ENCODE measurements at places on chromosomes 12 and 14.

DNA sequence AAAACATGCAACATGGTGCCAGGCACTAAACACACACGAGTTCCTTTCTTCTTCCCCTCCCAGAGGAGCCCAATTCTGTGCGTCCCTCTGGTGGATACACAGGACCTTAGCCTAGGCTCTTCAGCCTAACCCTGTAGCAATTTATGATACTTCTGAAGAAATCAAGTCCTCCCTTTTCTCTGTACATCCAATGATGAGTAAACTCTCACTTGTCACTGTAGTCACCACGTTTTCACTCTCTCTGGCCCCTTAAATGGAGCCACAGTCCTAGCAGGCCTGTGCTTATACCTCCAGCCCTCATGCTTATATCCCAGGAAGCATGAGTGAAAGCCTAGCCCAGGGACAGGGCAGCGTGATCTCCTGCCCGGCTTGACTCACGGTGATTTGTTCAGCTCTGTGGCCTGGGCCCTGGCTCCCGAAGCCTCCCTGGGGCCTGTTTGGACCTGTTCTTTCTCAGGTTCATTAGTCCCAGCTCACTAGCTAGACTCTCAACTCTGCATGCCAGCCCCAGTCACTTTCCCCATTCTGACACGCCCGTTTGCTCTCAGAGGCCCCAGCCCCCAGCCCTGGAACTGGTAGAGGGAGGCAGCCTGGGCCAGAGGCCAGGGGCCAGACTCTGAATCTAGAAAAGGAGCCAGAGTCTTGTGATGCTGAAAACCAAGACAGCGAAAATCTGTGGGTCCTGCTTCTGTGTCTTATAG, 24.1 kb upstream of the PLEKHG3 start:
- no peak for DNase-seq

DNA sequence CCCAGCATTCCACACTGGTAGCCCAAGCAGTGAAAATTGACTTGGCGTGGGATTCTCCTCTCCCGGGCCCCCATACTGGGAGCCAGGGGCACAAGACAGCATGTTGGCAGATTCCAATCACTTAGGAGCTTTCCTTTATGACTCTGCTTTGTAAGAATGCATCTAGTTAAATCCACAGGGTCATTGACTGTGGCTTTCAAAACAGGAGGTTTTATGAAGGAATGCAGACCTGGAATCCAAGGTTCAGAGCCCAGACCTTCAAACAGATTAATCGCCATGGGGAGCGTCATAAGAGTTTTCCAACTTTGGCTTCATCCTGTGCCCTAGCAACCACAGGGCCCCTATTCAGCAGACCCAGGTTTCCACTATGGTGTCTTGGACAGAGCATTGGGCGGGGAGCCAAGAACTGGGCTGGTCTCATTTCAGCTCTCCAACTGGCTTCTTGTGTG, 76.4 kb upstream of the RMST start:
- no peak for DNase-seq

GRCh38 chr14:105240811-105241576, 7.3 kb upstream of the BTBD6 start:
- DNase-seq, result no peak

GRCh38 chr14:75132382-75133086, 5.7 kb upstream of the NEK9 start:
- DNase-seq, result no peak

DNA sequence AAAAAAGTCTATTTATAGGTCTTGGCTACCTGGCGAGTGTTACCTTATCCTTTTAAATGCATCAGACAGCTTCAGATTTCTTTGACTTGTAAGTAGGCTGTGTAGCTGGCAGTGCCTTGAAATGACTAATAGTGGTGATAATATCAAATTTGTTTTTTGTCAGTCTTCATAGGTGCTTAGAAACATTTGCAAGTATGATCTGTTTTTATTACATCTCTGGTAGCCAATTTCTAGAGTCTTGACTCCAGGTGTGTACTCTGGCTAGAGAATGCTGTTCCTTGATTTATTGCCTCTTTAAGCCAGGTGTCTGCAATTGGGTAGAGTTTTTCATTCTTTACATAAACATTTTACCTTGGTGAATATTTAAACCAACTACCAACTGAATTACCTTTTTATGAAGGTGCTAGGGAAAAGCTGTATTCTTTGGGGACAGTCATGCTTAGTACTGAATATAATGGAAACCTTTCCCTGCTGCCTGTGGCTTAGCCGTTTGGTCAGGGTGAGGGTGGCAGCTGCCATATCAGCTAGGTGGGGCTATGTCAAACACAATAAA, 32.6 kb downstream of the MLXIP start:
- DNase-seq, result no peak

- no peak for DNase-seq
Measured at GRCh38 chr14:71554959-71555612, 377.1 kb upstream of the RGS6 start.

- DNase-seq, result no peak
Measured at GRCh38 chr12:19644571-19644970, 205.3 kb downstream of the AEBP2 start.

DNA sequence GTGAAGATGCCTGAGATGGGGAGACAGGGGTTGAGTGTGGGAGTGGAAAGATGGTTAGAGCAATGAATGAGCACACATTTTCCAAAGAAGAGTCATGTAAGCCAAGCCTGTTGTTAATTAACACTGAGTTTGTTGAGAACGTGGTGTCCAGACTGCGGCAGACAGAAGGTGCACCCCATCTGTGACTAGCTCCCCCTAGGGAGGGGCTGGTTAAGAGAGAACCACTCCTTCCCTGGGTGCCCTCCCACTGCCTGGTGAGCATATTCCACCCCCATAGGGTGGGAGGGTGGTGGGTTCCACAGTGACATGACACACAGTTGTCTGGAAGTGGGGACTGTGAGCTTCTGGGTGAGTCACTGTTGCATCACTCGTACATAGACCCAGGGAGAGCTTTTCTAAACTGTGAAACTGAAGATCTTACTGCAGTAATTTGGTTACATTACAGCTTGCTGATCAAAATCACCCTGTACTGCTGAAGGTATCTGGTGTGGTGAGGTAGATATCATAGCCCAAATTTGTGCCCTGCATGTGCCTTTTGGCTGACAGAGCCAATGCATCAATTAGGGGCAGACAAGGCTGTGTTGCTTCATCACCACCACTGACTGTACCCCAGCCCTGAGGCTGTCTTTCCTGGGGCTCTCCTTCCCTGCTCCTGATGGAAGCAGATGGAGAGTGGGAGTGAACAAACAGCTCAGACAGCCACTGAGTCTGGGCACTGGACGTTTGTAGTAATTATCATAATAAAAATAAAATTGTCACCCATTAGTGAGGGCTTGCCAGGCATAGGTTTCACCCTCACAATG, 150.9 kb downstream of the EMP1 start:
- no peak for DNase-seq

GRCh38 chr12:1811948-1812291, 8.4 kb upstream of the LRTM2 start:
- no peak for DNase-seq

GRCh38 chr12:105261010-105261409, 25.0 kb upstream of the APPL2 start:
- no peak for DNase-seq

DNA sequence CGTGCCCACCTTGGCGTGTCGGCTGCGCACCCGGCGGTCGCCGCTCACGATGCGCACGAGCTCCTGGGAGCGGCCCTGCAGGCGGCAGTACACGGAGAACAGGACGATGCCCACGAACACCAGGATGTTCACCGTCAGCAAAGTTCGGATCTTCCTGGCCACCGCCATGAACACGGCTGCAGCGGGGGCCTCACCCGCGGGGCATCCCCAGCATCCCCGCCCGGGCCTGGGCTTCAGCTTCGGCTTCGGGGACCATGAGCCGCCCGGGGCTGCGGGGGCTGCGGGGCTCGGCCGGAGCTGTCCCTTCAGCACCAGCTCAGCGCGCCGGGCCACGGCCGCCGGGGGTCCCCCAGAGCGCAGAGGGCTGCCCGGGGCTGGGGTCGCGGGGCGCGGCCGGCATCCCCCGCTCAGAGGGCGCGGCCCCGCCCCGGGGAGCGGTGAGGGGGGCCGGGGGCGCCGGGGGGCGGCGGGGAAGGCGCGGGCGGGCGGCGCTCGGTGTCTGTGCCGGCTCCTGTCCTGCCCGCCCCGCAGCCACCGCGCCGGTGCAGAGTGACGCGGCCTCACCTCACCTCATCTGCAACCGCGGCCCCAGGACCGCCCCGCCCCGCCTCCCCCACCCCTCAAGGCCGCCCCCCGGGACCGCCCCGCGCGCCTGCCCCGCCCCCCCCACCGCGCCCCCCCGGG, at the start of gene GALNT9:
Gene GALNT9 (minus strand): TSS at position 554 of the 684 bp plus-strand sequence. CDS start 386 bp downstream, at position 168.
- DNase-seq, result no peak

- no peak for DNase-seq
Measured at GRCh38 chr12:15599266-15600037, 189.7 kb downstream of the EPS8 start.

- DNase-seq, result peak; percentile 16
Measured at GRCh38 chr14:63438065-63438757, 105.0 kb downstream of the PPP2R5E start.

GRCh38 chr14:84064316-84065125, 1465.4 kb upstream of the FLRT2 start:
- no peak for DNase-seq

- no peak for DNase-seq
Measured at GRCh38 chr12:79945433-79945832, 10.5 kb upstream of the PPP1R12A start.

DNA sequence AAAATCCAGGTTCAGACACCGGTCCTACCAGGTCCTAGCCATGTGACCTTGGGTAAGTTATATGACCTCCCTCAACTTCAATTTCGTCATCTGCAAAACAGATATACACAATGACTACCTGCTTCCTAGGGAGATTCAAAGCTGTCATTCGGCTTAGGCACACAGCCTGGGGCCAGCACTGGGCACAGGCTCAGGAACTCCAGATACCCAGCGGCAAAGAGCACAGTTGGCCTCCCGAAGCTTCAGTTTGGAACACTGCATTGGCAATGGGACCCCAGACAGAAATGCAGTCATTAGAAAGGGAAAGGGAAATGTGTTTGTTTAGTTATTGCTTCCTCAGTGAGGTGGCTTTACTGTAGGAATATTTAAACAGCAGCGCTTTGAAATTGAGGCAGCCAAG, 11.4 kb downstream of the PLEKHG6 start:
- DNase-seq, result no peak

DNA sequence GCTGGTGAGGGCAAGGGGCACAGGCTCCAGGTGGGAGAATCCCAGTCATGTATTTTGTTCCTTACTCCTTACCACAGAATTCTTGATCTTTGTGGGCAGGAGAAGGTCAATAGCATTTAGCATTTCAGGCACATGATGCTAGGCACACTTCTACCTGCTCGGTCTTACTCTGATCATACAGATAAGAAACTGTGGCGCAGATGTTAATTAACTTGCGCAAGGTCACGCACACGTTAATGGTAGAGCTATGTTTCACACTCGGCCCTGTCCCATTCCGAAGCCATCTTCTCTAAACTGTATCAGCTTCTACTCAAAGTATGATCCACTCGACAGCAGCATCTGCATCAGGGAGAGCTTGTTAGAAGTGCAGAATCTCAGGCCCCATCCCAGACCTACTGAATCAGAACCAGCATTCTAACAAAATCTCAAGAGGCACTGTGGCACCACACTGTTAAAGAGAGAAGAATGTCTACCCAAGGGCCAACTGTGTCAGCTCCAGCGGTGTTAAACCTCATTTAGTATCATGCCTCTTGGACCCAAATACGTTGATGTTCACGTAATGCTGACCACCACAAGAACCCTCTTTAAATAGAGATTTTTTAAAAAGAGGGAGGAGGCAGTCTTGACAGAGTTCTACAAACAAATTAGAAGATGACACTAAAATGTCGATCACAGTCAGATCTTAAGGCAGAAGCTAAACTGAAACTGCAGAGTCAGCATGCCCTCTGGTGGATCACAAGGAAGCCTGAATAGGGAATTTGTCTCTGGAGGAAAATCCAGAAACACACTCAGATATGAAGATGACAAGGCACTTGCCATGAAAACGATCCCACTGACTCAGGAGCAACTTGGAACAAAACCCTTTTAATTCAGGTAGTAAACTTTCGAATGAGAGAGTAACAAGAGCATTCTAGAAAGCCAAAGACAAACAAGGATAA, 7.3 kb downstream of the STXBP6 start:
- no peak for DNase-seq

DNA sequence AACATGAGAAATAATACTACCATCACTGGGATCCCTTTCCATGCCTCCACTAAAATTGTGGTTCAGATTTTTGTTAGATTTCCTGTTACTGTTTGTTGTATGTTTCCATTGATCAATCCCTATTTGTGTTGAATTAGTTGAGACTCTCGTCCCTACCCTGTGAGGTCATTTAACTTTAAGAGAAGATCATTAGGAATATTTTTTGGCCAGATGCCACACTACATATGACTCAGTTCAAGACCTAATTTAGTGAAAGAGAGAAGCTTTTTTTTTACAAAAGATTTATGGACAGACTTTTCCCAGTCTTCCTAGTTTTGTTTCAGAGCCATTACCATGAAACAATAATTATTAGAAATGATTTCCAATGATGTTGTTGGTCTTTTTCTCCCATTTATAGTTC, 35.5 kb downstream of the CPSF6 start:
- DNase-seq, result no peak

DNA sequence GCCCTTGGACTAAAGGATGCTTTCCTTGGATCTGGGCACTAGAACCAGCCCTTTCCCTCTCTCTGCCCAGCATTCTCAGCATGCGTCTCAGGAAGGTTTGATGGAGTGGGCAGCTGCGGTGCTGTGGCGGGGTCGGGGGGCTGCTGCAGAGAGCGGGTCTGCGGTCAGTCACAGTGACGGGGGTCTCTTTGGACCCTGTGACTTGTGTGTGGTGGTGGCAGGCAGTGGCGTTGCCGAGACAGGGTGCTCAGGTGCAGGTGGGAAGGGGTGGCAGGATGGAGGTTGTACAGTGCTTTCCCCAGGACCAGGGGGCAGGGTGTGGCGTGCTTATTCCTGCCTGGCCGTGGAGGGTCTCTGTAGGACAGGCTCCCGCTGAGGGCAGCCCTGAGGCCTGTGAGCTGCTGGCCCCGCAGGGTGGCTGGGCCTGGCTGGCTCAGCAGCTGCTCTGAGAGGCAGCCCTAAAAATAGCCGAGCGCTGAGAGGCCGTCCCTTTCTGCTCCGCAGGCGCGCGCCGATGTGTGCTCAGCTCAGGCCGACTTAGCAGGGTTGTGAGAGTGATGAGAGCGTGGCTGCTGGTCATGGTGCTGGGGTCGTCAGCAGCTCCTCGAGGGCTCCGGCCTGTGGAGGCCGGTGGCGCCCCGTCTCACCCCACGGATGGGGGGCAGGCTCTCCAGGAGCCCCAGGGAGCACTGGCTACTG, 9.7 kb downstream of the PACS2 start:
- no peak for DNase-seq

GRCh38 chr12:124685689-124686369, 118.4 kb upstream of the NCOR2 start:
- no peak for DNase-seq

- no peak for DNase-seq
Measured at GRCh38 chr12:76266797-76267196, 81.4 kb downstream of the BBS10 start.
